Right ventricle myocardium inferior (tissue), 1 donor: ENCODE measurements at places on chromosomes 1 and 21. TPM values are rescaled to one million over a fixed set of nuclear protein-coding genes. Genes with fewer than 3 reads are reported as not detected.

GRCh38 chr1:180616439-180616838, 15.4 kb upstream of the XPR1 start:
- DNase-seq: no peak

GRCh38 chr1:177825276-177825901, 144.5 kb downstream of the SEC16B start:
- DNase-seq: no peak

- no peak for DNase-seq
Measured at GRCh38 chr1:21149855-21150432, 26.8 kb downstream of the EIF4G3 start.

Gene S100A8
- total RNA-seq: 79.9 TPM

Gene CTTNBP2NL
- 12.5 TPM for total RNA-seq
